ENCODE measurements at places on chromosomes 11 and 22.

DNA sequence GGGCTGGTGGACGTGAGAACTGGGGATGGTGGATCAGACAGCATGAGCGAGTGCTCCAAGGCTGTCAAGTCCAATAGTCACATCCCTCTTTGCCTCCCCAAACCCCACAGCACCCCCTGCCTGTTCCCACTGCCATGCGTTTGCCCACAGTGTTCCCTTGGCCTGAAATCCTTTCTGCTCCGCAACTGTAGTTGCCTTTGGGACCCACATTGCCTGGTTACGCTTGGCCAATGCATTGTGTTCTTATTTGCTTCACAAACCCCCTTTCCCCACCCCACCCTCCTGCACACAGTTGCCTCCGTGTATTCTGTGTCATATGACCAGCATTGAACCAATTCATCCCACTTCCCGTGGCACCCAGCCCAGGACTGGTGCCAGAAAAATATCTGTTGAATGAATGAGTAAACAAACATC lies 2.1 kb upstream of the KIAA0930 start:
- DNase-seq = no peak

- DNase-seq = no peak
These were observed 11.7 kb upstream of the TMEM191C start for GRCh38 chr22:21455334-21456089.

DNA sequence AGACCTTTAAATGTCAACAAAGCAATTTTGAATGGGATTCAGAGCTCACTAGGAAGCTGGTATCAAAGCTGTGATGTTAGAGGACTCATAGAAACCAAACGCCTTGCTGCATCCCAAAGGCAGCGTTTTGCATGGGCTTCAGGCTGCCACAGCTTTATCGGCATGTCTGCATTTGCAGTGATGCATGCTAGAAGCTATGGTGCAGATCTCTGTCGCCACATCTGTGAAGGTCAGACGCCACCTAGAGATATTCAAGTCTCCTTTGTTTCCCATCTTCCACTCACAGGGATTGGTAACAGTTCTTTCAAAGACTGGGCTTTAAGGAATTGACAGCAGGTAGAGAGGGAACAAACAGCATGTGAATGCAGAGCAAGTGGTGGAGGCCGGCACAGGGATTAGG lies 47.8 kb downstream of the NTM start:
- DNase-seq = no peak

DNA sequence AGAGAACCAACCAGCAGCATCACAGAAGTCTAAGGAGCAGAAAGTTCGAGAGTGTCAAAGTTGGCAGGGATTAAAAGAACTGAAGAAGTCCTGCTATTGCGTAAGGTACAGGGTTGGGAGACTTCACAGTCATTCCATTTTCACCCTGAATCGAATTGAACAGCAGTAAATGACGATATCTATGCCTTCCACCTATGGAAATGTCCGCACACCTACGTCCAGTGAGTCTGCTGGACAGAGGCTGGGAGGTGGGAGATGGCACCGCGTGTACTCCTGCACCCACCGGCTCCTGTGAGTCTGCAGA lies 116.7 kb downstream of the MICAL3 start:
- no peak for DNase-seq

DNA sequence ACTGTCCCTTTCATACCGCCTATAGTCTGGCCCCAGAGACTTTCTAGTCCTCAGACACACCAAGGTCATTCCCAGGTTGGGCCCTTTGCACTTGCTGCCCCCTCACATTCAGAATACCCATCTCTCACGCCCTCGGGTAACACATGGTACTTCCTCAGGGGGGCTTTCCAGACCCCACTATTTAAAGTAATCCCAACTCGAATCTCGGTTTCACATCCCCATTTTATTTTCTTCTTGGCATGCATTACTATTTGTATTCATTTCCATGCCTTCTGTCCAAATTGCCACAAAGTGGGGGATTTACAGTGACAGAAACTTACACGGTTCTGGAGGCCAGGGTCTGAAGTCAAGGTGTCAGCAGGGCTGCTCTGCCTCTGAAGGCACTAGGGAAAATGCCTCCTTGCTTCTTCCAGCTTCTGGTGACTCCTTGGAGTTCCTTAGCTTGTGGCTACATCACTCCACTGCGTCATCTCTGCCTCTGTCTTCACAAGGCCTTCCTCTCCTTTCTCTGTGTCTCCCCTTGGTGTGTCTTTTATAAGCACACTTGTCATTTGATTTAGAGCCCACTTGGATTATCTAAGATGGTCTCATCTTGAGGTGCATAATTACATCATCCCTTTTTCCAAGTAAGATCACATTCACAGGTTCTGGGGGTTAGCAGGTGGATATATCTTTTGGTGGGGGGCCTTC lies 15.1 kb downstream of the RCN1 start:
- DNase-seq = no peak

DNA sequence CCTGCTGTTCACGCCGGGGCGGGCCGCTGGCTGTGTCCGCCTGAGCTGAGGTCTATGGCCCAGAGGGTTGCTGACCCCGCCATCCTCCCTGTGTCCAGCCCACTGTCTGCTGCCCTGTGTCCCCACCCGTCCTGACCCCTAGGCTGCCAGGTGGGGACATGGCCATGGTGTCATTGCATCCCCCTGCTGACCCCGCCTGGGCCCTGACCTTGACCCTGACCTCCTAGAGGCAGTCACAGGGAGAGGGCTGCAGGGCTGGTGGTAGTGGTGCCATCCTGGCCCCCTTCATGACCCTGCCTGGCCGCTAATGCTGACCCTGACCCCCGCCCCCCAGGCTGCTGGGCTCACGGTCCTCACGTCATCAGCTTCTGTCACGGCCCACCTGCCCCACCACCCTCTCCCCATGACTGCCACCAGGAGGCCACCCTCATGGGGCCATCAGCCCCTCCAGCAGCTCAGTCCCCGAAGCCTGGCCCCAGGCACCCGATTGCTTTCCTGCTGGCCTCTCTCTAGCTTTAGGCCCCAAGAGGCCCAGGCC lies 285.9 kb downstream of the BRD1 start:
- no peak for DNase-seq

- no peak for DNase-seq
These were observed 72.5 kb upstream of the AMPD3 start for GRCh38 chr11:10382518-10382917.

GRCh38 chr22:19879643-19879991 lies 24.9 kb upstream of the GNB1L start:
- DNase-seq = no peak

GRCh38 chr22:37880668-37881440 lies 25.2 kb upstream of the MICALL1 start:
- no peak for DNase-seq

DNA sequence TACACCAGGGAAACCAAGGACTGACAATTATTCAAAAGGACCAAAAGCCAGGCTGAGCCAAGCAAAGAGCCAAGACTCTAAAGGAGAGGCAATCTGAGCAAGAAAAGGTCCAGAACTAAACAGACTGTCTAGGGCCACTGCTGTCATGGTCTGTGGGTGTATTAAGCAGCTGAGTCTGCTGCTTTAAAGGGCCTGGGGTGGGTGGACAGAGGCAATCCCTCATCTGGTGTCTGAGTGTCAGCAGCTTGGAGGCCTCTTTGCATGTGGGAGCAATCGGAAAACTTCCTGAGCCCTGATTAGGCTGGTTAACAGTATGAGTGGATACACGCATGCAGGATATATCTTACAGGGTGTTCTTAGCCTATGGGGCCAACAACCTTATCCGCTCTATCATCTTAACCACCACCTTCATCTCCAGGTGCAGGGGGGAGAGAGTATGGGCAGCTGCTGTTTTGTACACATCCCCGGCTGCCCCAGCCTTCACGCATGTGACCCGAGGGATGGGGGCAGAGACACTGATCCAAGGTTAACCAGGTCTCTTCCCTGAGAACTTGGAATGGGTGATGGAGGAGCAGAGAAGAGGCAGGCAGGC lies 67.5 kb upstream of the TIMP3 start:
- DNase-seq = no peak

GRCh38 chr11:46381819-46382645 lies 563 bp downstream of the MDK start:
- DNase-seq = no peak

GRCh38 chr11:90661233-90661632 lies 438.4 kb upstream of the CHORDC1 start:
- DNase-seq = no peak

GRCh38 chr22:23078462-23078787 lies 8.1 kb downstream of the GNAZ start:
- DNase-seq = no peak

DNA sequence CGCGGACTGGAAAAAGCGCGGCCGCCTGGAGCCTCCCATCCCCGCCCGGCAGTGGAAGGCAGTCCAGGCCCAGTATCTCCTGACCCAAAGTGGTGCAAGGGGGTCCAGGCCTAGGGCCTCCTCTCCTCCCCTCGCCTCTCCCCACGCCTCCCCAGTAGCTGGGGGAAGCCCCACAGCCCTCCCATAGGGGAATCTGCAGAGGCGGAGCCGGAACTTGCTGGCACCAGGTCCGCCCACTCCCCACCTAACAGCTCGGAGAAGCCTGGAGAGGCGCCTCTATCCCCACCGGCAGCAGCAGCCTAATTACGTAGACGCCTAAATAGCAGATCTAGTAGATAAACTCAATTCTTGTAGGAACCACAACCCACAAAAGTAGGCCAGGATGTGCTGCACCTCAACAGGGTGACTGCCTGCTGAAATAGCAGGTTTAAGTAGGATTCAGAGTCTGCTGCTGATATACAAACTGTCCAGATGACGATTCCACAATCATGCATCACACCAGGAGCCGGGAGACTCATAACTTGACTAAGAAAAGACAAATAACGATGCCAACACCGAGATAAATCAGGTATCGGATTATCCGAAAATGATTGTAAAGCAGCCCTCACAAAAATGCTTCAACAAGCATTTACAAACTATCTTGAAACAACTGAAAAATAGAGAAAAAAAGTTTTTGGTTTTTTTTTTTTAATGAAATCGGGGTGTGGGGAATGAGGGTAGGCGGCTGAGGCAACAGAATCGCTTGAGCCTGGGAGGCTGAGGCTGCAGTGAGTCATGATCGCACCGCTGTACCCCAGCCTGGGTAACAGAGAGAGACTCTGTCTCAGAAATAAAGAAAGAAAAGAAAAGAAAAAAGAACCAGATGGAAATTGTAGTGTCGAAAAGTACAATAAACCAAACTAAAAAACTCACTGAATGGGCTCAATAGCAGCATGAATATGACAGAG lies 11.4 kb upstream of the BRD1 start:
- DNase-seq = peak; percentile 92

GRCh38 chr11:120255519-120255866 lies 15.6 kb downstream of the POU2F3 start:
- DNase-seq = no peak

DNA sequence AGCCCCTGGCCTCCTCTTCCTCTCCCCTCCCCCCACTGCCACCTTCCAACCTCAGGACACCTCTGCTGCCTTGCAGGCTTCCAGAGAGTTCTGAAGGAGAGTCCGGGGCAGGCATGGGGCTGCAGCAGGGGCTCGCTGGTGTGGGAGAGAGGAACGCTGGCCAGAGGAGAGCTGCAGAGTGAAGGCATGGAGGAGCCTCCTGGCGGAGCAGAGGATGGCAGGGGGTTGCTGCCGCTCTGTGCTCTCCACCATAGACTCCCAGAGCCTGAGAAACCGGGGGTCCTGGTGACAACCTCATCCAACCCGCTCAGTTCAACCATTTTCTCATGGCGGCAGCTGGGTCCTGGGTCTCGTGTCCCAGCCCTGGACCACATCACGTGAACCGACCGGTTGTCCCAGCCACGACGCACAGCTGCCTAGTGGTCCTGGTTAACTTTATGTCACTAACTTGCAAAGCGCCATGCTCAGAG lies 17.5 kb downstream of the MRGPRG start:
- DNase-seq = no peak

DNA sequence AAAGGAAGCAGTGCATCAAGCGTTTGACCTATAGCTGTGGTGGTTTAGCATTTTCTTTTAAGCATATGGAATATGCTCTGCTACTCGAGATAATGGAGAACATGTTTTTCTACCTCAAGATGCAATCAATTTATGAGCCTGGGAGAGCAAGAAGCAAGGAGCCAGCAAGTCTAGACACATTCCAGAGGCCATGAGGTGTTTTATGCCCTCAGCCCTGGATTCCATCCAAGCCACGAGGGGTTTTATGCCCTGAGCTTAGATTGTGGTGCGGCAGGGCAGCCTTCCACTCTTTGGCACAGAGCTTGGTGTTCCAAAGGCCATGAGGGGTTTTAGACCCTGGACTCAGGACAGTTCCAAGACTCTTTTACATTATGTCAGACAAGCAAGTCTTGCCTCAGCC lies 11.7 kb upstream of the DNAJB13 start:
- no peak for DNase-seq

DNA sequence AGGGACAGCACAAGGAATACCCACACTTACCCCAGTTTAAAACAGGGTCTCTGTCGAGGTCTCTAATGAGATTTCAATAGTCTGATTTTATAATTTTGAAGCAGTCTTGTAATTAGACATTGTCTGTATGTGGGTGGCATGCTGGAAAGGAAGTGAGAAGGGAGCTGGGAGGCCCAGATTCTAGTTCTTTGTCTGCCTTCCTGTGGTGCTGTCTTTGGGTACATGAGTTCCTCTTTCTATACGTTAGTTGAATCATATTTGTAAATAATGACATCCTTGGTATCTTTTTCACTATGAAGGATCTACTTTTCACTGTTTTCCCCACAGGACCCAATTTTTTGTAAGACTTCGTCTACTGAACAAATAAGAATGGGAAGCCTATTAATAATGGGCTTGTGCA lies 42.0 kb upstream of the TENM4 start:
- DNase-seq = no peak

- DNase-seq = no peak
These were observed 573.9 kb upstream of the CADM1 start for GRCh38 chr11:116078101-116078591.

Measured in CD4-positive, alpha-beta T cell (primary cell).